ENCODE measurements at places on chromosomes 5 and 9. TPM values are rescaled to one million over a fixed set of nuclear protein-coding genes. Genes with fewer than 3 reads are reported as not detected.

Gene SPATA31E1
- not detected for polyA plus RNA-seq

Gene MAML1
- polyA plus RNA-seq = 7.0 TPM

Gene C5orf52
- not detected for polyA plus RNA-seq

Gene TEX48
- polyA plus RNA-seq = not detected

Gene MELK
- polyA plus RNA-seq = 86.6 TPM

Gene TXNDC8
- not detected for polyA plus RNA-seq

Gene GLDC
- polyA plus RNA-seq = 101 TPM

Gene PCDHA2
- not detected for polyA plus RNA-seq

Gene NUTM2F
- not detected for polyA plus RNA-seq

Gene CTNND2
- polyA plus RNA-seq = 0.16 TPM

Gene GRIN1
- not detected for polyA plus RNA-seq

Gene ENTPD8
- polyA plus RNA-seq = not detected

Gene CFAP90
- polyA plus RNA-seq = not detected

Gene ARID3C
- not detected for polyA plus RNA-seq

Gene IL31RA
- polyA plus RNA-seq = not detected

Gene KIF4B
- 0.20 TPM for polyA plus RNA-seq

Gene DMAC1
- polyA plus RNA-seq = 132 TPM

Gene PCDHGC3
- polyA plus RNA-seq = 16.5 TPM

All from GM12878 (cell line).